ENCODE measurements at places on chromosomes 4 and X. TPM values are rescaled to one million over a fixed set of nuclear protein-coding genes. Genes with fewer than 3 reads are reported as not detected.
A peak's percentile ranks its signal among the peaks of the same experiment; 100 is the strongest.

Gene GPM6B
- total RNA-seq = not detected

Gene SPANXC
- total RNA-seq = not detected

Gene LRCH2
- total RNA-seq = 0.13 TPM

Gene SSX4B
- 0.15 TPM for total RNA-seq

Gene AKAP14
- 0.28 TPM for total RNA-seq

- no peak for DNase-seq
Measured at GRCh38 chrX:68365341-68365740, 68.0 kb downstream of the OPHN1 start.

GRCh38 chr4:8594097-8595038 lies 1.8 kb downstream of the CPZ start:
- DNase-seq = peak; percentile 33

- DNase-seq = no peak
Measured at GRCh38 chrX:29419774-29420553, 795.4 kb upstream of the MAGEB2 start.

Gene AMOT
- 4.0 TPM for total RNA-seq

Gene GABRG1
- not detected for total RNA-seq

DNA sequence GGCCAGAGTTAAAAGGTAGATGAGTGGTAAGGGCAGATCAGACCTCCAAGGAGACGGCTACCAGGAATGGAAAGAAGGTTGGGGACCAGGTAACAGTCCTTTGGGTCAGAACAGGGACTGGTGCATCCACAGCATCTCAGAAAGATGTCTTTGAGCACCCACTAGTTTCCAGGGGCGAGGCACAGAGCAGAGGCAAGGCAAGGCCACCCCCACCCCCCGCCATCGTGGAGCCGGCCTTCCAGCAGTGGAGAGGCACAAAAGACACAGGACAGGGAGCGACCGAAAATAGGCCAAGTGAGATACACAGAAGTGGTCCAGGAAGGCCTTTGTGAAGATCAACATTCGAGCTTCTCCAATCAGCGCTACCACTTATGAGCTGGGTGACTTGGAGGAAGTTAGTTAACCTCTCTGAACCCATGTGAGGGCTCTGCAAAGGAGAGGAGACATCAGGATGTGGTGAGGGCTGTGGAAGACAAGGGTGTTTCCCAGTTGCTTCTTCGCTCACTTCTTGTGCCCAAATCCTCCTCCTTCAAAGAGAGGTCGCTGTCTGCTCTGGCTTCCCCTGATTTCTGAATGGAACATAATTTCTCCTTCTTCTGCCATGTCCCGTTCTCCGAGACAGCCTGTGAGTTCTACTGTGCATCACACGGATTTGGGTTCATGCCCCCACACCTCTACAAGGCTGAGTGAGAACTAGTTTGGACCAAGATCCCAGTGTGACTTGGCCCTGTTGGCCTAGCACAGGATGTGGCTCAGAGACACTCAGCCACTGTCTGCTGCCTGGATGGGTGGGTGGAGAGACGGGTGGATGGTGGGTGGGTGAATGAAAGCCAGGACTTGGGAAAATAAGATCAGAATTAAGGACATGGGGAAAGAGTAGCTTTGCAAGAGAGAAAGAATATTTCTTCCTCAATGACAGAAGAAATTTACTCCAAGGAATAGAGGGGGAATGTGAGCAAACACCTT lies 16.7 kb upstream of the MSX1 start:
- no peak for DNase-seq

Gene DDIT4L
- not detected for total RNA-seq

Gene CT45A10
- total RNA-seq = not detected

DNA sequence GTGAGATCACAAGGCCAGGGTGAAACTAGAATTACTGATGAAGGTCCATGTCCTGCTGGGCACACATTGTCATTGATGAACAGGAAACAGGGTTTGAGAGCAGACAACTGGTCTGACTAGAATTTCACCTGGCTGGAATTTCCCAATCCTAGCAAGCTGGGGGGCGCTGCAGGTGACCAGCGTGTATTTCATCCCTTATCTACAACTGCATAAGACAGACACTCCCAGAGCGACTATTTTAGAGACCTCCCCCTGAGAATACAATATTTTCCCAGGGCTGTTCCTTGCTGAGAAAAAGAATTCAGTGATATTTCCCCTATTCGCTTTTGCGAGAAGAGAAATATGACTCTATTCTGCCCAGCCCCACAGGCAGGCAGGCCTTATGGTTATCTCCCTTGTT lies 432.6 kb upstream of the GALNT7 start:
- no peak for DNase-seq

GRCh38 chr4:2366252-2367192 lies 51.9 kb downstream of the ZFYVE28 start:
- DNase-seq = no peak

Gene PNMA6A
- total RNA-seq = 7.4 TPM

Gene SSX2
- total RNA-seq = 0.31 TPM

Gene CXCL11
- not detected for total RNA-seq

Gene VSIG1
- total RNA-seq = not detected

Gene AKAP4
- not detected for total RNA-seq

Gene DCUN1D4
- 64.6 TPM for total RNA-seq

DNA sequence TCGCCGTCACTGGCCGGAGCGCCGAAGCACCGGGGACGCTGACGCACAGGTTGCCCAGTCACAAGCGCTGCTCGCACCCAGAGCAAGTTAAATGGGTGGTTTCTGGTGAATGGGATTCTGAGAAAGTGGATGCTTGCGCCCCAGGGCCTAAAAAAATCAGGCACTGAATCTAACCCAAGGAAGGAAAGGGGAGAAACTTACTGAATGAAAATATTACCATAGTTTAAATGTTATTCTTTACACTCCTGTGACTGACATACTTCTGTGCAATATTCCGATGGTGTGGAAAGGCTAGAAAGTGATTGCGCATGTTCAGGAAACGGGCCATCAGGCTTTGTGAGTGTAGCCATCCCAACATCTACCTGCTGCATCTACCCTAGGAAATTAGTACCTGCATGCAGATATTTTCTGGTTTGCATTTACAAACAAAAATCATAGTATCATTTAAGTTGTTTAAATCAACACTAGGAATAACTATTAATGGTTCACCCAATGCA lies 838 bp upstream of the ABCG2 start:
- no peak for DNase-seq

Gene TMSB15A
- total RNA-seq = 2.3 TPM

GRCh38 chr4:108072300-108072699 lies 82.6 kb downstream of the HADH start:
- DNase-seq = no peak

- no peak for DNase-seq
Measured at GRCh38 chr4:107901213-107901934, 30.0 kb upstream of the CYP2U1 start.

Gene GLA
- total RNA-seq = 115 TPM

- DNase-seq = no peak
Measured at GRCh38 chrX:47573341-47574075, 8.7 kb upstream of the TIMP1 start.

Gene MED14
- 45.4 TPM for total RNA-seq

Gene XK
- 1.3 TPM for total RNA-seq

DNA sequence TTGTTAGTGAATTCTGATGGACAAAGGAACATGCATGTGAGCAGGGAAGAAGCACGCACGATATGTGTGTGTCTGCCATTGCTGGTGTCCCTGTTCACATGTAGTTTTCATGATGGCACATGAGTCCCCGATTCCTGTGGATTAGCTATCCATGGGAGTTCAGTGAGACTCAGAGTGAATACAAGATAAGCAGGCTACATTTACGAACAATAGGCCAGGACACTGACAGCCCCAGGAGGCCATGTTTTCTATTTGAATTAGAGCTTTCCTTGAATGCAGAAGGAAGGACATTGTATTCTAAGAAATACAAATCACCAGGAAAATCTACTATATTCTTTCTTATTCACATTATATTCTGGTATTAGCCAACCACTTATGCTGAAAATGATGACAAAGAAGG lies 171.4 kb downstream of the PPP1R2C start:
- no peak for DNase-seq

Gene XKRX
- total RNA-seq = 0.21 TPM

DNA sequence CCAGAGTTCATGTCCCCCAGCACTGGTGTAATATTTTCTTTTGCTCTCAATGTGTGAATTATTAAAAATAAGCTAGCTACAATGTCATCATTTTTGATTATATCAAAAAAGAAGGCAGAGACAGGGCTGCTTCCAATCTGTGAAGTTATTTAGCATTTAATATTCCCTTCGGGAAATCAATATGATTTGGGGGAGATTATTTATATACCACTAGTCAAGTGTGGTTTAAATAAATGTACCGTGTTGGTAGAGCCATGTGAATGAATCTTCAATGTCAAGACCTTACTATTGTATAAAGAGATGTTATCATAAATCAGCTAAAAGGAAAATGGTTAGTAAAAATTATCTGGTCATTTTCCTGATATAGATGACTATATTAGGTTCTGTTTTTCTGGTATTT lies 87.4 kb upstream of the MID1 start:
- no peak for DNase-seq

- DNase-seq = no peak
Measured at GRCh38 chr4:54073271-54073880, 9.0 kb upstream of the CHIC2 start.

DNA sequence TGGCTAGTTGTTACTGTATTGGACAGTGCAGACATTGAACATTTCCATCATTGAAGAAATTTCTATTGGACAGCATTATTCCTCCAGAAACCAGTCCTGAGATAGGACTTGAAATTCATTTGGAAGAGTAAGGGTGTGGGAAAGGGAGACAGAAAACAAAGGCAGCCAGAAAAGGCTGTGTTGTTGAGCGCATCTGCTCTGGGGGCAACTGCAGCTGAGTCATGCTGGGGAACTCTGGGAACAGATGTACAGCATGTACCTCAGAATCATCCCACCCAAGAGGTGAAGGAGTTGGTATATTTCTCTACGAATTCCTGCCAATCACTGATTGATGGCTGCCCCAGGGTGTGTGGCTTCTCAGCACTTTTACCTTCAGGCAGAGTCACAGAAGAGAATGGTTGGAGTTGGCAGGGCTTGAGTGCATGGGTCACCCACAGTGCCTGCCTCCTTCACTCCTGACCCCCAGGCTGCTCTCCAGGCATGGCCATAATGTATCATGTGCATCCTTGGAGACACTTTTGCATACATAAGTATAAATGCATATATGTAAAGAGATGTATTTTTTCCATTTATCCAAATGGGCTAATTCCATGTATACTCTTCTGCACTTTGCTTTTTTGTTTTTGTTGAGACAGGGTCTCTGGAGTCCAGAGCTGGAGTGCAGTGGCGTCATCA lies 39.4 kb downstream of the GEMIN8 start:
- DNase-seq = no peak

GRCh38 chr4:14888790-14889572 lies 113.3 kb upstream of the CPEB2 start:
- DNase-seq = no peak

Gene FABP2
- not detected for total RNA-seq

GRCh38 chrX:103727115-103727514 lies 16.4 kb downstream of the TMEM31 start:
- DNase-seq = no peak

DNA sequence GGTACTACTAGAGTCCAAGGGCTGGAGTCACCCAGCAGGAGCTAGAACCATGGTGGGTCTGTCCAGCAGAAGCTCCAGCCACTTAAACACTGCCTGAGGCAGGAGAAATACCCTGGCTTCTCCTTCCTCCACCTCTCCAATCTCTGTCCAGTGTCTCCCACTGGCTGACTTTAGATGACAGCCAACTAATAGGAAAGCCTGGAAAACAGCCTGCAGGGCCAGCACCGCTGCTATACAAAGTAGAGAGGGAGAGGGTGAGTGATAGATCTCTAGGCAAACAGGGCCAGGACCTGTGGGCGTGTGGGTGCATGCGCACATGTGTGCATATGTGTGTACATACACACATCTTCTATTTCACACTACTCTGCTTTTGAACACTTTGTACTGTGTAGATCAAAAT lies 56.5 kb upstream of the ATP8A1 start:
- no peak for DNase-seq

Gene THAP9
- total RNA-seq = 3.0 TPM

Gene PRRG1
- total RNA-seq = 8.6 TPM

Gene CAMK2D
- 29.5 TPM for total RNA-seq

DNA sequence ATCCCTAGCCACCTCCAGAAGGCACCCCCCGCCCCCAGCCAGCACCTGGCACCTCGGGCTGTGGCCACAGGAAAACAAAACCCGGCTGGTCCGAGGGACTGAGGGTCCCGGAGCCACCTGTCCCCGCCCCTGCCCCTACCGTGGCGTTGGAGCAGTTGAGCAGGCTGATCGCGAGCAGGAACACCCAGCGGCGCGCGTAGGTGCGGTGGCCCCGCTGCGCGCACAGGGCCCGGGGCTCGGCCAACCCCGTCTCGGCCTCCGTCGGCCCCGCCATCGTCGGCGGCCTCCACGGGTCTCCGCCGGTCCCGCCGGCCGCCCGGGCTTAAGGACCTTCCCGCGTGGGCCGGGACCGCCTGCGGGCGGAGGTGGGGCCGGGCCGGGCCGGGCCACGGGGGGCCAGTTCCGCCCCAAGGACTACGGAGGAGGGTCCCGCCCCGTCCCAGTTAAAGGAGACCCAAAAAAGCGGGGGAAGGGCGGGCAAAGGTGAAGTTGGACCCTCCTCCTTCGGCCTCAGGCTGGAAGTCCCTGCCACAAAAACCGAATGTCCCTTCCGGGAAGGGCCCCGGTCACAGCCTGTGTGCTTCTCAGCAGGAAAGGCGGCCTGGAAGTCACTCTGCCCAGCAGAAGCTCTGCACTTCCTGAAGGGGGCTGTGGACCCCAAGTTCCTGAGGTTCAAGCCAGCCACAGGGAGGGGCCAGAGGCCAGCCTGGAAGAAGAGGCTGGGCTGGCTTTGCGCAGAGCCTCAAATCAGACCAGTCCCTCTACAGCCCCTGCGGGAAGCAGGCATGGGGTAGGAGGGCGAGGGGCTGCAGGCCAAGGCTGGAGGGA lies at the start of gene SLC49A3:
Gene SLC49A3 (minus strand): TSS at position 298 of the 828 bp plus-strand sequence. CDS start 24 bp downstream, at position 274.
- no peak for DNase-seq

Gene UGT2A3
- 0.05 TPM for total RNA-seq

GRCh38 chrX:107454302-107454701 lies 4.8 kb downstream of the FRMPD3 start:
- no peak for DNase-seq

GRCh38 chr4:141724646-141725045 lies 88.3 kb downstream of the IL15 start:
- DNase-seq = no peak

Gene GAGE13
- not detected for total RNA-seq

GRCh38 chr4:24890561-24891126 lies 22.2 kb downstream of the CCDC149 start:
- no peak for DNase-seq

GRCh38 chr4:825971-826330 lies at the start of gene CPLX1:
CPLX1 (minus strand) TSS chr4:826129; CDS start chr4:824522, 1,607 bp downstream.
- DNase-seq = no peak

Gene VSIG4
- 0.10 TPM for total RNA-seq

Gene MAGEA6
- total RNA-seq = 0.57 TPM

GRCh38 chr4:64503416-64503815 lies 94.2 kb upstream of the TECRL start:
- no peak for DNase-seq

- DNase-seq = no peak
Measured at GRCh38 chrX:1380672-1381233, 11.2 kb downstream of the SLC25A6 start.

GRCh38 chr4:37988670-37989069 lies 28.5 kb downstream of the PTTG2 start:
- no peak for DNase-seq

Data from Panc1 (cell line).